ENCODE measurements at places on chromosomes 4 and X.

DNA sequence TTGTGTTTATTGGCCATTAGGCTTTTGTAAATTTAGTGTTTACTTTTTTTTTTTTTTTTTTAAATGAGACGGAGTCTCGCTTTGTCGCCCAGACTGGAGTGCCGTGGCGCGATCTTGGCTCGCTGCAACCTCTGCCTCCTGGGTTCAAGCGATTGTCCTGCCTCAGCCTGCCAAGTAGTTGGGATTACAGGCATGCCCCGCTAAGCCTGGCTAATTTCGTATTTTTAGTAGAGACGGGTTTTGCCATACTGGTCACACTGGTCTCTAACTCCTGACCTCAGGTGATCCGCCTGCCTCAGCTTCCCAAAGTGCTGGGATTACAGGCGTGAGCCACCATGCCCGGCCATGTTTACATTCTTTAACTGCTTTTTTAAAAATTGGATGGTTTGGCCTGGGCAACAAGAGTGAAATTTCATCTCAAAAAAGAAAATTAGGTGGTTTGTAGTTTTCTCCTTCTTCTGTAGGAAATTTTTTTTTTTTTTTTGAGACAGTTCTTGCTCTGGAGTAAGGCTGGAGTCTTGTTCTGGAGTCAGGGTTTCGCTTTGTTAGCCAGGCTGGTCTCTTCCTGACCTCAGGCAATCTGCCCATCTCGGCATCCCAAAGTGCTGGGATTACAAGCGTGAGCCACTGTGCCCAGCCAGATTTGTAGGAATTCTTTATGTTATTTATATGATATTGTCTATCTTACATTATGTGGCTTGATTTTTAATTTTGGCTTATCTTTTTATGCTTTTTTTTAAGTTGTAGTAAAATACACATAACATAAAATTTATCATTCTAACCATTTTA, 15.1 kb downstream of the UBE2K start:
- ATAC-seq = no peak

DNA sequence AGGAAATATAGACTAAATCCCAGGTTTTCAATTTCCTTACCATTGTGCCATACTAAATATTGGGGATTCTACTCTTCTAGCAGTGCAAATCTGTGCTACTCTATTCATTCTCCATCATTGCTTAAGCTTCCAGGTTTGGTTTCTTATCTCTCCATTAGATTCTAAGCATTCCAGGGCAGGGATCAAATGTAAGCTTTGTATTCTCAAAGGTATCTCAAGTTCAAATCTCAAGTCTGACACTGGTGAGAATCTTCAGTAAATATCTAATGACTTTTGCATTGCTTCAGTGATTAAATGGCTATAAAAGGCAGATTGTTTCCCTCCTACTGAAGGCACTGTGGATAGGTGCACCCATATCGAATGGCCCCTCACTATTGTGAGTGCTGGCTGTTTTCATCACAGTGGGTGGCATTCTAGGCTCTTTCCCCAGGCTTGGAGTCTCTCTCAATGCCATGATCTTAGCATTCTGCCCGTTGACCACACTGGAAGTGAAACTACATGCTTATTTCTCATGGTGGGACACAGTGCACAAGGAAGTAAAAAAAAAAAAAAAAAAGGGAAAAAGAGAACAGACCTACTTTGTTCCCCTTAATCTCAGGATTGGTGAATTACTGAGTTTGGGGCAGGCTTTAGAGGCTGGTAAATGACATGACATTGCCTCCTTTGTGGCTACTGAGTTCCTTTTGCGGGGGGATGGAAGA, 28.7 kb downstream of the FAM9C start:
- no peak for ATAC-seq

GRCh38 chrX:148580016-148580415, 79.6 kb downstream of the AFF2 start:
- ATAC-seq = no peak

- no peak for ATAC-seq
Measured at GRCh38 chr4:155428128-155428527, 51.4 kb upstream of the MAP9 start.

GRCh38 chr4:80263541-80264351, 2.7 kb upstream of the FGF5 start:
- ATAC-seq = no peak

GRCh38 chrX:77785486-77786364, at the start of gene ATRX:
ATRX (minus strand) TSS chrX:77786216; CDS start chrX:77786001, 215 bp downstream.
- peak; percentile 96 for ATAC-seq

DNA sequence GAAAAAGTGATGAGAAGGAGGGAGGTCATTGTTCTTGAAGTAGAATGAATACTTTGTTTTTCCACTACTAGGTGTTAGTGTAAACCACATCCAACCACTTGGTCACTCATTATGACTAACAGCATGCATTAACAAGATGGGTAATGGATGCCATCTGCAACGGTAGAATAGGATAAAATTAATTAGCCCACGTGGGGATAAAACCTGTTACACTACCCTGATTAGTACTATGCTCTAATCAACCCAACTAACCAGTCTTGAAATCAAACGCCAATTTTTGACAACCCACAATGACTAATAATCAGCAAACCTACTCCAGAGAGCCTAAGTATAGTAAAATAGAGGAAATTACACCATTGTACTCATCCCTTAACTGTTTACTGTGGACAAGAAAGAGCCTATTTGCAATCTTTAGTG, 93.4 kb upstream of the MCF2 start:
- ATAC-seq = no peak

- ATAC-seq = no peak
Measured at GRCh38 chr4:147312376-147313046, 168.4 kb upstream of the EDNRA start.

- ATAC-seq = no peak
Measured at GRCh38 chr4:121669163-121669550, 27.6 kb downstream of the ANXA5 start.

- ATAC-seq = no peak
Measured at GRCh38 chrX:38233891-38234667, 13.4 kb upstream of the SRPX start.

GRCh38 chrX:123673813-123674212, 59.0 kb downstream of the THOC2 start:
- ATAC-seq = no peak

DNA sequence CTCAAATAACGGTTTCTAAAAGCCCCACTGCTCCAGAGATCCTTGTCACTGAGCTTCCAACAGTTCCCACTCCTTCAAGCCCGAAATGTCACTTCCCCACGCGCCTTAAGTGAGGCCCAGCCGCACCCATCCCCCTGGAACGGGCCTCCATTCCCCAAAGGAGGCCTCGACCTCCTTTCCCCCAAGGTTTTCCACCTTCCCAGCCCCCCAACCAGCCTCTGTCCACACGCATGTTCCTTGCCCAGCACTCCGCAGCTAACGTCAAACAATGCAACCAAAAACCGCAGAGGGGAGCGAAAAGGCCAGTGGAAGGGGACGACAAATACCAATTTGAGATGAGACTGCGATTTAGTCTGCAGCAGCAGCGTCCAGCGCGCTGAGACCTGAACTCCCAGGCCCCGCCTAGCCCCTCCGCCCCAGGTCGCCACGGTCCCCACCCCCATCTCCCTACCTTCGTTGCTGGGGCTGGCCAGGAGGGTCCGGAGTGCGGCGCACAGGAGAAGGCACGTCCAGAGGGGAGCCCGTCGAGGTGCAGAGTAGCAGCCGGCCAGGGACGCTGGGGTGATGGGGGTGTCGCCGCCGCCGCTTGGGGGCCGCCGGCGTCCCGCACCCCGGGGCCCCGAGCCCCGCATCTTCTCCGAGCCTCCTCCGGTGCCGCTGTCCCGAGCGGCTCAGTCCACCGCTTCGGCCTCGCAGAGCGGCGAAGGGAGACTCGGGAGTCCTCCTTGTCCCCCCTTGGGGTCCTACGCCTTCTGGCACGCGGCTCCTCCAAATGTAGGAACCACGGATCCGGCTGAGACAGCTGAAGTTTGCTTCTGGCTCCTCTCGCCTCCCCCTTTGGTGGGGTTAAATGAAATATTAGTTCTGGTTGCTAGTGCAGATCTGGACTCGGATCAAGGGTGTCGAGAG, 924 bp downstream of the EPHA5 start:
- no peak for ATAC-seq

- ATAC-seq = no peak
Measured at GRCh38 chrX:55135171-55135570, 46.4 kb downstream of the PAGE2 start.

- ATAC-seq = no peak
Measured at GRCh38 chr4:25158817-25159216, 1.4 kb downstream of the SEPSECS start.

DNA sequence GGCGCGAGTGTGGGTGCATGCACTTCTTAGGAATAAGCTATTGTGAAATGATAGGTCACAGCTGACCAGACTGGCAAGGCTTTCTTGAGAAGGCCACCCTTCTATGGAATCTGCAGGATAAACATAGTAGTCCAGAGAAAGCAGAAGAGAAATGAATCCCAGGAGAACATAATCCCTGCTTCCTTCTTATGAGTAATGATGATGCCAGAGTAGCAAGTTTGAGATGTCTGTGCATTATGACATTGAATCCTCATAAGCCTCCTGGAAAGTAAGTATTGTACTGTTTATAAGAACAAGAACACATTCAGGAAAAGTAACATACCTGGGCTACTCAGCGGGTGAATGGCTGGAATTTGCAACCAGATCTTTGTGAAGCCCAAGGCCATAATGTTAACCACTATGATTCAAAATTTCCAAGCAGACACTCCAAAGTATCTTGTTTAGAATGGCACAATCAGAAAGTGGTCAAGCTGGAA, 272.1 kb upstream of the HS3ST1 start:
- no peak for ATAC-seq

GRCh38 chrX:10135561-10136399, 21.0 kb upstream of the CLCN4 start:
- ATAC-seq = no peak

GRCh38 chr4:69874507-69874906, 14.6 kb upstream of the SULT1E1 start:
- no peak for ATAC-seq

GRCh38 chrX:72001906-72002305, 91.3 kb downstream of the NHSL2 start:
- ATAC-seq = no peak

DNA sequence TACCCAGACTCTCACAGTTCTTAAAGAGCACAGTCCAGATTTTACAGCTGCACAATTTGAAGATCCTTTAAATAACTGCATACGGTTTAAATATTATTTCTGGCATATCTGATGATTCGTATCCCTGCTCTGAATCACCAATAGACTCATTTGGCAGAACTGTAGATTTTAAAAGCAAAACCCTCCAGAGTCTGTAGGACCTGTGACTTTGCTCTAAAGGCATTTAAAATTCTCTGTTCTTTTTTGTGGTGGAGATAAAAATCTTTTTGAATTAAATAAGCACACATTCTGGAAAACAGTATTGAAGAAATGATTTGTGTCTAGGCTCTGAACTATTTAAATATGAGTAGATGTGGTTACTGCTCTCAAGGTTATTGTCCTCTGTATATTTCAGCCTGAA, 246.2 kb upstream of the PITX2 start:
- ATAC-seq = no peak

DNA sequence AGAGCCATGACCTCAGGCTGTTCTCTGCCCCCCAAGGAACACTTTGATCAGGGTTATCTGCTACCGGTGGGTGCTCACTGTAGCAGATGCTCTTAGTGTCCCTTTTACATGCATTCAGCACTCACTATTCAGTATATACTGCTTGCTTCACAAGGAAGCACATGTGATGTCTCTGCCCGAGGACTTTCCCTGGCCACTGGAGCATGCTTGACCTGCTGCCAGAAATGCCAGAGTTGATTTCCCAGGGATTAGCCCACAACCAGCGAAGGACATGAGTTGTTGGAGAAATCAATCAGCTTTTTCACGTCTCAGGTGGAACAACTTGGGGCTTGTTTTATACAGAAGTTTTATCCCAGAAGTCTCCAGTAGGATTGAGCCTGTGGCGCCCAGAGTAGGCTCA, 51.2 kb upstream of the RPS6KA3 start:
- ATAC-seq = no peak

Data from activated CD4-positive, CD25-positive, alpha-beta regulatory T cell treated with anti-CD3 and anti-CD28 coated beads, Interleukin-2, amount 50 U/mL, for 24 hours (primary cell).